A549 treated with RU486 at 1 μM for 4 hours (cell line): ENCODE measurements at places on chromosomes 3 and 15. TPM values are rescaled to one million over a fixed set of nuclear protein-coding genes. Genes with fewer than 3 reads are reported as not detected.

The CTXN2 gene
- 0.02 TPM in 1 of 5 replicates, not detected in the others for total RNA-seq

The POPDC2 gene
- total RNA-seq, result 0.11 to 1.3 TPM (median 0.24 TPM) in 5 replicates

The SGO1 gene
- 12.0 to 19.5 TPM (median 15.9 TPM) in 5 replicates for total RNA-seq

The GOLGA6L4 gene
- total RNA-seq, result 0.25 to 1.1 TPM (median 0.81 TPM) in 5 replicates
